ENCODE measurements at places on chromosomes 7 and 10.

- DNase-seq = no peak
Observed at GRCh38 chr10:103649654-103650423, 156.3 kb downstream of the NEURL1 start.

DNA sequence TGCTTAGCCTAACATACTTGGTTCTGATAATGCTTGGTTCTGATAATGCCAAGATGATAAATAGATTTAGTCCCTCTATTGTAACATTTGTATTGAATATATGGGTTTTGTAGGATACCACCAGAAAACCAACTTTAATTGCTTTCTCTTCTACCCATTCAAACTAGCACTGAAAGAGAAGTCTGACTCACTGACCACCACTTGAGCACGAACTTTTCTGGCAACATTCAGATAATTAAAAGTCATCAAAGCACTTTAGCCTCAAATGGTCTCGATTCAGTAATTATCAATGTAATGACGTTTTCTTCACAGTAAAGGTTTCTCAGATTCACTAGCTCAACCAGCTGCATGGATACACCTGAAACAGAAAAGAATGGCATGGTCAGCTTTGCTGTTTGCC is 63.0 kb downstream of the HDAC9 start:
- peak; percentile 2 for DNase-seq

- DNase-seq = no peak
Observed at GRCh38 chr10:61187601-61188000, 243.6 kb upstream of the RHOBTB1 start.

DNA sequence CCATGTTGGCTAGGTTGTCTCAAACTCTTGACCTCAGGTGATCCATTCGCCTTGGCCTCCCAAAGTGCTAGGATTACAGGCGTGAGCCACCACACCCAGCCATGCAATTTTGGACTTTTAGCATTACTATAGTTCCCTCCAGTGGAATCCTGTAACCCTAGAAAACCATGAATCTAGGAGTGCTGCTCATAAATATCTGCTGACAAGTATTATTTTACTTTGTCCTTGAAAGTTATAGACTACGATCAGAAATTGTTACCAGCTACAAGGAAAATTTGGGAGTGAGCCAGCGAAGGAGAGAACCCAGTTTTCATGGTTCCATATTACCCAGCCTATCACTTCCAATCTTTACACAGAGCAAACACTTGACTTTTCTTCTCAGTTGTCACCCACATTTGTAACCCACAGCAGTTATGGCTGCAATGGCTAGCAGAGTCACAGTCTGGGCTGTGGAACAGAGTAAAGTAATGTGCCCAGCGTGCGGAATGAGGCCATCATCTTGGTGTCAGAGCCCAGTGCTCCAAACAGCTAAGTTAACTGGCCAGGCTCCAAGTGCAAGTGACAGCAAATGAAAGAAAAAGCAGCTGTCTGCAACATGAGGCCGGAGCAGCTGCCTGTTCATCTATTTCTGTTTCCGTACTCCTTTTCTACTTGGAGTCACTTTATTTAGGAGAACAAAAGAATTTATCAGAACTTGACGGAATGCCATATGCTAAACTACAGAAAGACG is 29.9 kb downstream of the ZC3HC1 start:
- no peak for DNase-seq

DNA sequence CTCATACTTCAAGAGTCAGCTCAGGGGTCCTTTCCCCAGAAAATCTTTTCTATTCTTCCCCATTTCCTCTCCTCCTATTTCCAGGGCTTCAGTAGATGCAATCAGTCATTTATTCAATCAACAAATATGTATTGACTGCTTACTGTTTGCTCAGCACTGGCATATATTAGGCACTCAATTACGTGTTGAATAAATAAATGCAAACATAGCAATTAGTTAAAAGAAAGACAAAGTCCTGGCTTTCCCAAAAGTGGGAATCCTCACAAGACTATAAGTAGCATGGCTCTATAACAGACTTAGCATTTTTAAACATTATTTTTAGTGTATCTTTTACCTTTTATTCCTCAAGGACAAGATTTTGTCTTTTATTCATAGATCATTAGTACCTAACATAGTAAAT is 111.6 kb downstream of the CHCHD3 start:
- no peak for DNase-seq

GRCh38 chr10:79927111-79927828 is 21.6 kb downstream of the SFTPD start:
- no peak for DNase-seq

GRCh38 chr10:120789303-120790203 is 61.6 kb upstream of the WDR11 start:
- DNase-seq = no peak

All from fibroblast of mammary gland (primary cell).